ENCODE measurements at places on chromosomes 11 and 22.

- DNase-seq: peak; percentile 83
Observed at GRCh38 chr22:50247748-50248147, 2.9 kb upstream of the TUBGCP6 start.

- DNase-seq: no peak
Observed at GRCh38 chr11:57543593-57543992, 6.2 kb downstream of the SMTNL1 start.

GRCh38 chr11:61688365-61689163, 8.4 kb downstream of the DAGLA start:
- no peak for DNase-seq

DNA sequence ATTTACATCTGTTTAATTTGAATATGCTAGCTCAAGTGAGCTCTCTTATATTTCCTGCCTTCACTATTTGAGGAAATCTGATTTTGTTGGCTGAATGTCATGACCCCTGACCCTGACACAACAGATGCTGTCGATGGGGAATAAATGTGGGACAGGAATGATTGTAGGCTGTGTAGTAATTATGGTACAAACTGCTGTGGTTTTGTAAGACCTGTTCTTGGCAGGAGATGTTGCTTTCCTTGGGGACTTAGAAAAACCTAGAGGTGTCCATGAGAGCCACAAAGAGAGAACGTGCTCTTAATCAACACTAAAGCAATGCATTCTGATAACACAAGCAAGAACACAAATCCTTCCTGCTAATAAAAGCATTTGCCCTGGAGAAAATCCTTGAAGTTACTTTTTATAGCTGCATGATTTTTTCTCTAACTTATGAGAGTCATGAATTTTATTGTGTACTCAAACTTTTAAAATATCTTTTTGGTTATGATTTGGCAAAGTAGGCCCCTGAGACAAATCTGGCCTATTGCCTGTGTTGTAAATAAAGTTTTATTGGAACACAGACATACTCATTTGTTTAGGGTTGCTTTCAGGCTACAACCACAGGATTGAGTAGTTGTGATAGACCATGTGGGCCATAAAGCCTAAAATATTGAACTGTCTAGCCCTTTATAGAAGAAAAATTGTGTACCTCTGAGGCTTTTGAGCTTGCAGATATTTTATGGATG, 90.2 kb downstream of the DDX10 start:
- no peak for DNase-seq

GRCh38 chr11:28491431-28491830, 383.2 kb downstream of the METTL15 start:
- DNase-seq: no peak

- peak; percentile 28 for DNase-seq
Observed at GRCh38 chr11:111586388-111586831, 15.8 kb upstream of the SIK2 start.

DNA sequence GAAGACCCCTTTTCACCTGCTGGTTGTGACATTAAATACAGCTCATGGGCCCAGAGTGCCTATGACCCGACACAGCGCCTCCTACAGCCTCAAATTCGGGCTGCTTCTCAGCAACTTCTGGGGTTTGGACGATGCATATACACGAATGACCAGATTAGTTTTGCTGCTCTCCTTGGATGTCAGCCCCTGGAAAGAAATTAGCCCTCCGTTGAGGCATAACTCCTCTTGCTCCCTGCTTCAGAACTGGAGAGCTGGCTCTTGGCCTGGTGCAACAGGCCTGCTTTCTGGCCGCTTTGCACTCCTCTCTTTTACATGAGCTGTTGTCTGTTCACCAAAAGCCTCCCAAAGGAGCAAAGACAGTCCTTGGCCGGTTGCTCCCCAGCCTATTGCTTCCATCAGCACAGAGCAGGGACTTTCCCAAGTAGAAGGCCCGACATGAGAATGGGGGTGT, 3.3 kb downstream of the TECTA start:
- no peak for DNase-seq

- DNase-seq: no peak
Observed at GRCh38 chr11:31821235-31821764, 10.2 kb upstream of the PAX6 start.

DNA sequence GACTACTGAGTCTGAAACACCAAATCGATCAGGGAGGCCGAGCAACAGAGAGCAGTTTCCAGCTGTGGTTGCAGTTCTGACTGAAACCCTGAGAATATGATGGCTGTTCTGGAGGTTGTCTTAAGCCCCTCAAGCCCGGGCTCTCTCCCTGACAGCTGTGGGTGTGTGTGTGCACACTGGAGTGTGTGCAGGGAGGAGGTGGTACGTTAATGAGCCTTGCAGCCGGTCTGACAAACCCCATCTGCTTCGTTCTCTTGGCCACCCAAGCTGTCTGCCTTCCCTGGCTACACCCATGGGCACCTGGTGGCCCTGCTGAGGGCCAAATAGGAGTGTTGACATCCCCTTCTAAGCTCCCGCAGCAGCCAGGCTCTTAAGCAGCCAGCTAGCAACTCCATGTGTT, 189.8 kb downstream of the KIRREL3 start:
- DNase-seq: no peak

- no peak for DNase-seq
Observed at GRCh38 chr11:36436589-36436988, 73.5 kb downstream of the TRAF6 start.

- no peak for DNase-seq
Observed at GRCh38 chr22:45969414-45969799, 7.6 kb downstream of the WNT7B start.

DNA sequence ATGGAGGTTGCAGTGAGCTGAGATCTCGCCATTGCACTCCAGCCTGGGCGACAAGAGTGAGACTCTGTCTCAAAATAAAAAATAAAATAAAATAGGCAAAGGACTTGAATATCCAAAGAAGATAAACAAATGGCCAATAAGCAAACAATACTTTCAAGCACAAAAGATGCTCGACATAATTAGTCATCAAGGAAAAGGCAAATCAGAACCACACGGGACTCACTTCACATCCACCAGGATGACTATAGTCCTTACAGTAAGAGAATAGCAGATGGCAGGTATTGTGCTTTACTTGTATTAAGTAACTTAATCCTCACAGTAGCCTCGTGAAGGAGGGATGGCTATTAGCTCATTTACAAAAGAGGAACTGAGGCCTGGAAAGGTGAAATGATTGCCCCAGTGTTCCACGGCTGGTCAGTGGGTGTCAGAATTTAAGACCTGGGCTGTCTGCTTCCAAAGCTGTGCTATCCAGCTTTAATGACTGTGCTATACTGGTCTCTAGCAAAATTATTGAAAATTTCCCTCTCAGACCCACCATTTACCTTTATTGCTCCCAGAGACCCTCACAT, 40.2 kb upstream of the RBFOX2 start:
- DNase-seq: peak; percentile 10
